Lung (tissue), 17 donors: ENCODE measurements at places on chromosomes 12 and 14.

- DNase-seq: no peak
Measured at GRCh38 chr14:56115976-56116893, 2.0 kb upstream of the PELI2 start.

GRCh38 chr14:75231320-75231719, 47.3 kb upstream of the FOS start:
- no peak for DNase-seq

GRCh38 chr12:119902084-119902509, 25.0 kb upstream of the CIT start:
- peak; percentile 23 for DNase-seq

- DNase-seq: no peak
Measured at GRCh38 chr14:99040052-99040451, 231.9 kb downstream of the BCL11B start.

DNA sequence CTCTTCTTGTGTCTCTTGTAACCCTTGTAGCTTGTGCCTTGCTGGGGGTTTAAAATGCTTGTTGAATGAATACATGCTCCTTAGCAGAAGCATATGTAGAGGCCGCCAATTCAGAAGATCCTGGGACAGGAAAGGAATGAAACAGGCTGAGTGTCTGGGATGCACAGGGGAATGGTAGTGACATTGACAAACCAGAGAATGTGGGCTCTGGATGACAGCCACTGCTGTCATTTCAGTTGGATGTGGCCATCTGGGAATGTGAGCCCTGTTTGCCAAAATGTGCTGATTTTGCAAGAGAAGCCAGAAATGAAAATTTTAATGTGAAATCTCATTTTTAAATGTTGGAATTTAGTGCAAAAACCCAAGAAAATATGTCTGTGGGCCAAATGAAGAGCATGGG, 136.8 kb downstream of the DACT1 start:
- DNase-seq: no peak

- no peak for DNase-seq
Measured at GRCh38 chr12:3587402-3588013, 96.5 kb downstream of the PRMT8 start.

- no peak for DNase-seq
Measured at GRCh38 chr12:48045965-48046518, 41.8 kb upstream of the COL2A1 start.

DNA sequence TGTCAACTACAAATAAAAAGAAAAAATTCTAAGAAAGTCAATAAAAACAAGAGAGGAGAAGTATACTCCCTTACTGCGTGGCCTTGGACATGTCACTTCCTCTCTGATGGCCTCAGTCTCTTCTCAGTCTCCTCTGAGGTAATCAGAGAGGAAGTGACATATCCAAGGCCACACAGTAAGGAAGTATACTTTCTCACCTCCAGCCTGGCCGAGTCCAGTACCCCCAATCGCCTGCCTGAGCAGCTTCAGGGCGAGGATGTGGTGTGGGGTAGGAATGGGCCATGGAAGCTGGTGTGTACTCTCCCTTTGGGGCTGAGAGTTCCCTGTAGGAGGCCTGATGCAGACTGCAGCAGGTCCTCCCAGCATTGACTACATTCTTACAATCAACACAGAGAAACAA, 15.8 kb downstream of the VDR start:
- no peak for DNase-seq

- peak; percentile 35 for DNase-seq
Measured at GRCh38 chr14:70822530-70823185, 13.3 kb upstream of the MAP3K9 start.

DNA sequence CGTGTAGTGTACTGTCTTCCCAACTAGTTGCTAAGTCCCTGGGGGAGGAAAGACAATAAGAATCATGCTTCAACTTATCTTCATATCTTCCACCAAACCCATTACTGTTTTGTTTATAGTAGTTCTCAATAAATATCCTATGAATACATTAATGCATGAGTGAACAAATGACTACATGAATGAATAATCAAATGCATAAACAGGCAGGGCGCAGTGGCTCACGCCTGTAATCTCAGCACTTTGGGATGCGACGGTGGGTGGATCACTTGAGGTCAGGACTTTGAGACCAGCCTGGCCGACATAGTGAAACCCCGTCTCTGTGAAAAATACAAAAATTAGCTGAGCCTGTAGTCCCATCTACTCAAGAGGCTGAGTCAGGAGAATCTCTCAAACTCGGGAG, 32.1 kb upstream of the NR2C1 start:
- no peak for DNase-seq

GRCh38 chr12:5242440-5242839, 189.5 kb upstream of the NTF3 start:
- DNase-seq: no peak

DNA sequence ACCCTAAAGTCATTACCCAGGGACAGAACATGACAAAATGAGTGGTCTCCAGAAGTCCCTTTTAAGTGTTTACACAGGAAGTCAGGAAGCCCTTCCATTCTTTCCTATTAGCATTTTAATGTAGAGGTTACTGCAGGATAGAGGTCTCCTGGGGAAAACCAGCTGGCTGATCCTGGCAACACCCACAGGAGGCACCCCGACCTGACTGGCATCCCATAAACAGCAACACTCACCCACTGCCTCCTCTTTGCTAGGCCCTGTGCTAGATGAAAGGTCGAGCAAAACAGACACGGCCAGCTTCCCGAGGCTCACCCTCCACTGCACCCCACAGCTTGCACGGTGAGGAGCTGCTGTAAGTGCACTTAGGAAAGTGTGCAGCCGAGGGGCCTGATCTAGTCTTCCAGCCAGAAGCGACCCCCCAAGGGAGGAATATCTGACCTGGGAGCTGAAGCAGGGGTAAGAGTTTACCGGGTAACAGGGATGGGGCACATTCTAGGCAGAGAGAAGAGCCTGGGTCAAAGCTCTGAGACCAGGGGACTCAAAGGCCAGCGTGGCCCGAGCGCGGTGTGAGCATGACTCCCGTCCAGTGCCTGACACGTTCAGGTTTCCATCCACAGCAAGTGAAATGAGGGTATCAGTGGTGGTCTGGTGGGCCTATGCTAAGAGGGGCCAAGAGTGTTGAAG, 9.0 kb downstream of the DAZAP2 start:
- DNase-seq: no peak

- DNase-seq: no peak
Measured at GRCh38 chr12:114442578-114442977, 36.6 kb upstream of the TBX5 start.

DNA sequence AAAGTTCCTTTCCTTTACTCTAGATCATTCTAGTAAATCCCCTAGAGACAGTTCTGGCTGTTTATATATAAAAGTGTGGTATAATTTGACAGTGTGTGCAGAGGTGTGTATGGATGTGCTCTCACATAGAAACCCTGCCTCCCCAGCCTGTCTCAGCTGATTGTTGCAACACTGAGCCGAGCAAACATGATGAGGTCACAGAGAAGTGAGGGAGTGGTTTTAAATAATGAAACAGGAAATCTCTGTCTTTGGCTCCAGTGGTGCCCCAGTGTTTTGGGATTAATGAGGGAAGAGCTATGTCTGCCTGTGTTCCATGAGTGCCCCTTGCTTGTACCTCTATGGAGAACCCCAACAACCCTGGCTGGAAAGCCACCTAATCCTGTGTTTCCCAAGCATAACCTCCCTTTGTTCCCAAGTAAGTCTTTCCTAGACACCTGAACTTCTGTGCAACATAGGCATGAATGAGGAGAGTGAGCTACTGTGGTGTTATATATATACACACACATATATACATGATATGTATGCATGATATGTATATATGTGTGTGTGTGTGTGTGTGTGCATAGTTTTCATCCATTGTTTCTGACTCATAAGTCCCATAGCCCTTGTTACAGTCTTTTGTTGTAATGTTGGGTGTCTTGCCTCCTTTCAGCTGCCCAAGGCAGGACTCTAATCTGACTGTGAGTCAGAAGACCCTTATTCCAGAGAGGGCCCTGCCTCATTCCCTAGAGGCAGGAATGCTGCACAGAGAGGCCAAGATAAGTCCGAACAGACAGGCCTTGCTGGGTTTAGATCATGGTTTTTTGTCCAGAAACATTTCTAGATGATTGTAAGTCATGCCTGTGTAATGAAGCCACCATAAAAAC, 18.0 kb downstream of the TRAF3 start:
- DNase-seq: peak; percentile 92

- DNase-seq: no peak
Measured at GRCh38 chr12:51971679-51972421, 20.4 kb downstream of the ACVR1B start.

GRCh38 chr14:100914597-100915021, 11.1 kb upstream of the RTL1 start:
- DNase-seq: no peak

DNA sequence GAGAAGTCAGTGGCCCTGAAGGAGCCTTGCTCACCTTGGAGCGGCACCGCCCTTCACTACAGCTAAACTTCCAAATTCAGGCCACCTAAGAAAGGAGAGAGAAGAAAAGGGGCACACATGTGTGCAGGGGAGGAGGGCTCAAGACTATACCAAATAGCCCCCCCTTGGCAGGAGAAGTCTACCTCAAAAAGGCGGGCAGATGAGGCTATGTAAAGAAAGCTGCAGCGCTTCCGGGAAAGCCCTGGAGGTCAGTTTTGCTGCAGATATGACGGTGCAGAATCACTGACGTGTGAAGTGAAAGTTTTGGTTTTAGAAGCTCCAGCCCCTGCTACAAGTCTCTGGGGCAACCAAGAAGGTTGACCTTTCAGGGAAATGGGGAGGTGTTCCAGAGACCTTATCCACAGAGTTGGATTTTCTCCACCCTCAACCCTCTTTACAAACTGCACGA, 48.2 kb upstream of the PNMA1 start:
- no peak for DNase-seq

DNA sequence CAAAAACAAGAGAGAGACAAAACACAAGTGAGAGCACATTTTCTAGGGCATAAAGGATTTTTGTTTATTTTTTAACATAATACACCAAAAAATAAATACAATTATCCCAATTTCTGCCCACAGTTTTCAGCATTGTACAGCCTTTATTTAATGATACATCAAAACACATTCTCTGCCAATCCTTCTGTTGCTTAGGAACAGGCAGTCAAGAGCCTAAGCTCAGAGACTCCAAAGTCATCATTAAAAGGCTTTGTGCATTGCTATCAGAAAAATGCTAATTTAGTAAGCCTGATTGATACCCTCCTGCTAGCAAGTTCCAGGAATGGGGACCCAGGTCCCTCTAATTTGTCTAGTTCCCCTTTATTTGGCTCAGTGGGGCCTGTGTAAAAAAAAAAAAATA, 536.5 kb downstream of the RPS29 start:
- DNase-seq: no peak

- no peak for DNase-seq
Measured at GRCh38 chr12:21305661-21306060, 29.1 kb downstream of the SLCO1A2 start.

GRCh38 chr12:8099235-8099634, 17.2 kb downstream of the NECAP1 start:
- DNase-seq: no peak

GRCh38 chr12:112665958-112666357, 125.6 kb upstream of the RPH3A start:
- DNase-seq: no peak

- DNase-seq: no peak
Measured at GRCh38 chr14:87491816-87492215, 501.2 kb downstream of the GALC start.

- DNase-seq: no peak
Measured at GRCh38 chr12:5718680-5719079, 226.4 kb downstream of the ANO2 start.

- DNase-seq: peak; percentile 57
Measured at GRCh38 chr12:31326736-31327659, 1.0 kb upstream of the SINHCAF start.

- no peak for DNase-seq
Measured at GRCh38 chr14:85604021-85604420, 74.1 kb downstream of the FLRT2 start.

DNA sequence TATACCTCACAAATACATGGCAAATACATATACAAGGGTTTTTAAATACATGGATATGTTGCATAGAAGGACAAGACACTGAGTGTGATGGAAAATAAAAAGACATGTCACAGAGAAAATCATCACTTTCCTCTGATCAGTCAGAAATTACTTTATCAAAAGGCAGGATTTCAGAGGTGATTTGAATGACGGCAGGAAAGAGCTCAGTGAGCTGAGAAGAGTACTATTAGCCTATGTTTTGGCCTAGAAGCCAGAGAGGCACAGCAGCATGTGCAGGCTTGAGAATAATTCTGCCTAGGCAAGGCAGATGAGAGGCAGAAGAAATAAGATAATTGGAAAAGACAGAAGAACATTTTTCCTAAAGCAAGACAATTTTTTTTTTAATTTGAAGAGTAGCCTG, 94.9 kb downstream of the BCAT1 start:
- DNase-seq: no peak

GRCh38 chr12:110826592-110827200, 20.1 kb upstream of the CCDC63 start:
- DNase-seq: peak; percentile 76

DNA sequence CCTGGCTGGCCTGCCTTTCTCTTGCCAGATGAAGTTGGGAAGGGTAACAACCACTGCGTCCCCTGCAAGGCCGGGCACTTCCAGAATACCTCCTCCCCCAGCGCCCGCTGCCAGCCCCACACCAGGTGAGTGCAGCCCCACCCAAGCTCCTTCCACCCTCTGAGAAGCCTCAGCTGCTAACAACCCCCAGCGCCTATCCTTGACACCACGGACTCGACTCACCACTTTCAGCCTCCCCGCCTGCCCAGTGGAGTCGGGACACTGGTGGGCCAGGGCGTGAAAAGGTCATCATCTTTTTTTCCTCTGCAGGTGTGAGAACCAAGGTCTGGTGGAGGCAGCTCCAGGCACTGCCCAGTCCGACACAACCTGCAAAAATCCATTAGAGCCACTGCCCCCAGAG, 2.1 kb downstream of the LTBR start:
- DNase-seq: no peak

GRCh38 chr14:67567654-67568053, 32.4 kb downstream of the PIGH start:
- no peak for DNase-seq

- DNase-seq: no peak
Measured at GRCh38 chr12:108634341-108634751, 652 bp upstream of the SELPLG start.

GRCh38 chr12:52691076-52691840, 11.1 kb upstream of the KRT1 start:
- DNase-seq: no peak

- no peak for DNase-seq
Measured at GRCh38 chr14:85701763-85702162, 171.8 kb downstream of the FLRT2 start.

DNA sequence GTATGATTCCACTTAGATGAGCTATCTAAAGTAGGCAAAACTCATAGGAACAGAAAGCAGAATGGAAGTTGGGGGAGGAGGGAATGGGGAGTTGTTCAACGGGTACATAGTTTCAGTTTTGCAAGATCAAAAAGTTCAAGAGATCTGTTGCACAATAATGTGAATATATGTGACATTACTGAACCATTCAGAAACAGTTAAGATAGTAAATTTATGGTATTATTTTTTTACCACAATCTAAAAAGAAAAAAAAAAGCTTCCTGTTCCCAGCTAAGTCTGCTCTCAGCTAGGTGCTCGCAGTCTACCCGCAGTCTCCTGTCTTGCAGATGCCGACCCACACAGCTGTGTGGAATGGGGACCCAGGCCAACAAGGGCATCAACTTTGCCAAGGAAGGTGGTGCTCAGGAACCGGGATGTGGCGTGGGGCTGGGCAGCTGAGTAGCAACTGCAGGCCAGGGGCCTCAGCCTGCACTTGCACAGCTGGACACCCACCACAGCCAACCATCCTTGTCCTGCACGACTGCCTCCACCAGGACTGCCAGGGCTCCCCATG, 15.3 kb upstream of the ANO6 start:
- DNase-seq: no peak
